ENCODE measurements at places on chromosomes 6 and 20. TPM values are rescaled to one million over a fixed set of nuclear protein-coding genes. Genes with fewer than 3 reads are reported as not detected.

Gene CST9L
- polyA plus RNA-seq: not detected

Gene TRIM15
- polyA plus RNA-seq: not detected

Gene MYO6
- polyA plus RNA-seq: 16.9 TPM

Gene ADAM33
- polyA plus RNA-seq: 29.4 TPM

Gene SLC13A3
- 2.3 TPM for polyA plus RNA-seq

Gene MAP1LC3A
- polyA plus RNA-seq: 19.3 TPM

Gene CRISP3
- not detected for polyA plus RNA-seq

Gene LST1
- not detected for polyA plus RNA-seq

Gene RAMACL
- 0.20 TPM for polyA plus RNA-seq

Gene EFCAB8
- polyA plus RNA-seq: not detected

Gene MUC21
- polyA plus RNA-seq: not detected

Gene CAP2
- polyA plus RNA-seq: 38.1 TPM

Gene BTN1A1
- polyA plus RNA-seq: not detected

Gene STX11
- polyA plus RNA-seq: 6.6 TPM

Gene MAP3K5
- polyA plus RNA-seq: 20.4 TPM

Gene ZNF311
- 0.61 TPM for polyA plus RNA-seq

DNA sequence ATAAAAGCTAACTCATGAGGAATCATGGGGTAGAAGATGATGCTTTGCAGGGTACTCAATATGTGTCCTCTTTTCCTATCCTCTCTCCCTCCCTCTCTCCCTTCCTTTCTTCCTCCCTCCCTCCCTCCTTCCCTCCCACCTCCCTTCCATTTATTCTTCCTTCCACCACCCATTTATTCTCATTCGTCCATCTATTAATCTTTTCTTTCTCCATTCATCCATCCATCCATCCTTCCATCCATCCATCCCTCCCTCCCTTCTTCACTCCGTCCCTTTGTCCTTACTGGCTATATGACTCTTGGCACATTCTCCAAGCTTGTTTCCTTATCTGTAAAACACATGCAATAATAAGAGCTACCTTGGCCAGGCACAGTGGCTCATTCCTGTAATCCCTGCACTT is 40.9 kb downstream of the ARHGAP40 start:
- no peak for DNase-seq

DNA sequence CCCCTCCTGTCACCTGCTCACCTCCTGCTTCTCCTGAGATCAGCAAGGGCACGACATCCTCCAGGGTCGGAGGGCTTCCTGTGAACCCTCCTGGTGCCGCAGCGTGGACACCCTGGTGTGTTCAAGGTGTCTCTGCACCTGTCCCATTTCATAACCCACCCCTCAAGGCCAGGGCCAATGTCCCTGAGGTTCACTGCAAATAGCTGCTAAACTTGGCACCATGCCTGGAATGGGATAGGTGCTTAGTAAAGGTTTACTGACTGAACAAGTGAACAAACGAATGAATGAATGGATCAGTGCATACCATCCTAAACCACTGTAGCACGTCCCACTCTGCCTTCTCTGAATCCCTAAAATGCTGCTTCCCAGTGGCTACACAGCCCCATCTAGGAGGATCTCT is 35.0 kb downstream of the SIRPA start:
- no peak for DNase-seq

GRCh38 chr20:62087227-62087626 is 21.5 kb upstream of the TAF4 start:
- no peak for DNase-seq

DNA sequence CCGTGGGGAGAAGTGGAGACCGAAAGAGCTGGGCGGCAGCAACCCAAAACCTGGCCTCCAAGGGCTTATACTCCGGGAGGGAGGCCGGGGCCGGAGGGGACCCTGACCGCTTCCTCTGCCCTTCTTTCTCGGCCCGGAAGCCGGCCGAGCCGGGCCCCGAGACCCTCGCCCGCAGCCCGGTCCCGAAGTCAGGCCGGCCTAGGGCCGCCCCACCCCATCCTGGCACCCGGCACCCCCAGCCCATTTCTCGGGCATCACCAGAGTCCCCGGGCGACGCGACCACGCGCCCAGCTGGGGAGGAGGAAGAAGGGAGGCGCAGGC is 572 bp upstream of the ZDHHC14 start:
- DNase-seq: no peak

GRCh38 chr6:21426841-21427490 is 166.6 kb upstream of the SOX4 start:
- DNase-seq: peak; percentile 48

GRCh38 chr6:4371207-4371921 is 236.0 kb upstream of the ECI2 start:
- peak; percentile 88 for DNase-seq

- no peak for DNase-seq
Measured at GRCh38 chr6:31138982-31139381, at the start of gene PSORS1C2. Gene PSORS1C2 (minus strand): TSS chr6:31139066. CDS start chr6:31139026, 40 bp downstream.

DNA sequence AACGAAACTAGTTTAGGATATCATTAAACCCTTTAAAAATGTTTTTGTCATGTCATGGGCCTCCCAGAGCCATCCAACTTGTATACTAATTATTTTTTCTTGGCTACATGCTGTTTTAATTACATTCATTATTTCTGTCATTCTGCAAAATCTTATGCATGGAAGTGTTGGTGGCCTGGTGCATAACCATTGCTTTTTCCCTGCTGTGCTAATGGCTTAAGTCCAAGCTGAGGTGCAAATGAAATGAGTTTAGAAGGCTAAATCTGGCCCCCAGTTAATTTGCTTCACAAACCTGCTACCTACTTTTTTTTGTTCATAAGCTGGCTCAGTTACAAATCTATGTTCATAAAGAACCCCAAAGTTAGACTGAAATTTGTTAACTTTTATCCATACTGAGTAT is 1249.9 kb downstream of the EPHA7 start:
- DNase-seq: no peak

DNA sequence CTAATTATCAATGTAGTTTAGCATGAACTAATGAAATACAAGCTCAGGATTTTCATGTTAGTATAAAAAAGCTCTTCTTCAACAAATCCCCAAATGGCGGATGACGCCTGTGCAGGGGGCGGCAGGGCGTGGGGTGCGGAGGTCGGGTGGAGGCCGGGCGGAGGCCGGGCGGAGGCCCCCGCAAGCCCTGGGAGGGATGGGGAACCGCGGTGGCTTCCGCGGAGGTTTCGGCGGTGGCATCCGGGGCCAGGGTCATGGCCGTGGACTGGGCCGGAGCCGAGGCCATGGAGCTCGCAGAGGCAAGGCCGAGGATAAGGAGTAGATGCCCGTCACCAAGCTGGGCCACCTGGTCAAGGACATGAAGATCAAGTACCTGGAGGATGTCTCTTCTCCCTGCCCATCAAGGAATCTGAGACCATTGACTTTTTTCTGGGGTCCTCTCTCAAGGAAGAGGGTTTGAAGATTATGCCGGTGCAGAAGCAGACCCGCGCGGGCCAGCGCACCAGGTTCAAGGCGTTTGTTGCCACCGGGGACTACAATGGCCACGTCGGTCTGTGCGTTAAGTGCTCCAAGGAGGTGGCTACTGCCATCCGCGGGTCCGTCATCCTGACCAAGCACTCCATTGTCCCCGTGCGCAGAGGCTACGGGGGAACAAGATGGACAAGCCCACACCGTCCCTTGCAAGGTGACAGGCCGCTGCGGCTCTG is 10.4 kb upstream of the EIF2S2 start:
- DNase-seq: no peak

- DNase-seq: no peak
Measured at GRCh38 chr6:37675606-37676005, 22.1 kb downstream of the MDGA1 start.

- peak; percentile 64 for DNase-seq
Measured at GRCh38 chr20:53960579-53961272, 109.7 kb downstream of the BCAS1 start.

- DNase-seq: no peak
Measured at GRCh38 chr6:128990915-128991314, 108.0 kb downstream of the LAMA2 start.
